ENCODE measurements at places on chromosomes 7 and 10. TPM values are rescaled to one million over a fixed set of nuclear protein-coding genes. Genes with fewer than 3 reads are reported as not detected.

DNA sequence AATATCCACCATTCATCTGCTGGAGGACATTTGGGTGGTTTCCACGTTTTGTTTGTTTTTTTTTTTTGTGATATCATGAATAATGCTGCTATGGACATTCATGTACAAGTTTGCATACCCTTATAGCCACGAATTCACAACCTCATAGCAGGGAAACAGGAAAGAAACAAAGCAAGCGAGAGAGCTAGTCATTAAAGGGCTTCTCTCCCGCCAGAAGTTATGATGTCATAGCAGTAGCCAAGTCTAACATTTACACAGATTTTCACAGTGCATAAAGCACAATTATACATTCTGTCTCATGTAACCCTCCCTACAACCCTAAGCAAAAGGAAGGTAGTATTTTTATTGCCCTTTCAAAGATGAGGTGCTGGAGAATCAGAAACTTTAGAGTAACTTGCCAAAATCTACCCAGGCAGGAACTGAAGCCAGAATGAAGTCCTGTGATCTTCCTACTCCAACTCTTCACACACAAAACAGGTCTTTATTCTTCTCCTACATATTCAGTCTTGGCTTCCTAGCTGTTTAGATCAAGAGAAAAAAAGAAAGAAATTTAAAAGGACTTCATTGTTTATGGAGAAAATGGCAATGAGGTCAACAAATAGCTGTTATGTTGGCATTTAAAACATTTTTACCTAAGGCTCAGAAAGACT is 33.9 kb upstream of the GPAM start:
- no peak for DNase-seq

GRCh38 chr7:130393841-130394411 is 13.6 kb downstream of the CPA1 start:
- DNase-seq, result no peak

DNA sequence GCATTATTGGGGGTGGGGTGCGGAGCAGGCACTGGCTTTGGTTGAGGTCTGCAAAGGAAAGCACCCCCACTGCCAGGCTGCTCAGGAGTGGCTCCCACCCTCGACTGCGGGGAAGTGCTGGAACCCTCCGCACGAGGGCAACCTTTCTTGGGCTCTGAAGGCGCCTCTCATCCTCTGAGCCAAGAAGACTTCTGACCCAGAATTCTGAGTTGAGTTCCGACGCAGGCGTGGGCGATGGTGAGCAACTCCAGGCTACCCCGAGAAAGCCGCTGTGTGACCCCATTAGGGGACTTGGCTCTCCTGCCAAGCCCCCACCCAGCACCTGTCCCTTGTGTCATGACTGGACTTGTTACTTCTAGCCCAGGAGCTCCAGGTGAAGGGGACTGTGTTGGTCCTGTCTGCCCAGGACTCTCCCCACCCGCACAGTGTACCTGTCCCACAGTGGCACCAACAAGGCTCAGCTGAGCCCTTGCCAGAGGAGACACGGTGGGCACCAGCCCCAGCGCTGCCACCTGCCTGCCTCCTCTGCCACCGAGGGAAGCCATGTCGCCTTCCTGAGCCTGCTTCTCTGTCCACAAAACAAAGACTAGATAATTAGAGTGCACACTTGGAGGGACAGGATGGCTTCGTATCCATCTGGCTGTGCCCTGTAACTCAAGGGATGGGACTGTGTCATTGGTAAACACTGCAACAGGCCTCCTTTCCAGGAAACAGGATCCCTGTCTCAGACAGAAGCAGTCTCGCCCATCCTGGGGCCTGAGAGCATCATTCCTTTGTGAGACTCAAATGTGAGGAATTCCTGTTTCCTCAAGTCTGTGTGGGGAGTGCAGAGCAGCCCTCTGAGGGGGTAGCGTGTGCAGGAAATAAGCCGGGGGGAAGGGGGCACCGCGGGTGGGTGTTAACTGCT is 128.8 kb downstream of the LHPP start:
- no peak for DNase-seq

DNA sequence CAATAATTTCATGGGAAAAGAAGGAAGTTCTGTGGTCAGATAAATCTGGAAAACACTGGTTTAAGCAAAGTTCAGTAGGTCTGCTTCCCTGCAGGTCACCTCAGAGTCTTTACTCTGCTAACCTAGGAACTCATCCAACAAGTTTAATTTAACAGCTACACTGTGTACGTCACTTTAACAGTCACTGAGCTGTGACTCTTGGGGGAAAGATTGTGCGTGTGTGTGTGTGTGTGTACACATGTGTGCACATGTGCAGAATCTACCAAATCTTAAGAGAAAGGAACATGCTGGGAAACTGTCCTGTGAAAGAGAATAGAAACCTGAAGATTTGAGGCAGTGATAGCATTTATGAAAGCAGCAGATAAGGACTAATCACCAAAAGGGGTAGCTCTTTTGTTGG is 62.6 kb downstream of the IKZF1 start:
- no peak for DNase-seq

- DNase-seq, result no peak
These were observed 599.2 kb downstream of the KCNMA1 start for GRCh38 chr10:77038407-77038806.

DNA sequence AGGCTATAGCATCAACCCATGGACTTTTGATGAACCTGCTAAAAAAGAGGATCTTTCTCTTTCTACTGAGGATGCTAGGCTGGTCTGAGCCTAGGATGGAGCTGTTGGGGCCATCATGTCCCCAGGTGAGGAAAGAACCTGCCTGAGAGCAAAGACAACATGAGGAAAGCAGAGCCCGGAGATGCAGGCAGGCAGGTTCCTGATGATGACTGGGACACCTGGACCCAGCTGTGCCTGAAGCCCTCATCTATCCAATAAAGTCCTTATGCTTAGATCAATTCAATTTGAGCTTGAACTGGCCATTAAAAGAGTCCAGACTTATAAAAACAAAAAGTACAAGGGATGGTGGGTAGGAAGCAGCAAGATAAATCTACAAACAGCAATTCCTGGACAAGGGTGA is 48.9 kb downstream of the KIFBP start:
- no peak for DNase-seq

DNA sequence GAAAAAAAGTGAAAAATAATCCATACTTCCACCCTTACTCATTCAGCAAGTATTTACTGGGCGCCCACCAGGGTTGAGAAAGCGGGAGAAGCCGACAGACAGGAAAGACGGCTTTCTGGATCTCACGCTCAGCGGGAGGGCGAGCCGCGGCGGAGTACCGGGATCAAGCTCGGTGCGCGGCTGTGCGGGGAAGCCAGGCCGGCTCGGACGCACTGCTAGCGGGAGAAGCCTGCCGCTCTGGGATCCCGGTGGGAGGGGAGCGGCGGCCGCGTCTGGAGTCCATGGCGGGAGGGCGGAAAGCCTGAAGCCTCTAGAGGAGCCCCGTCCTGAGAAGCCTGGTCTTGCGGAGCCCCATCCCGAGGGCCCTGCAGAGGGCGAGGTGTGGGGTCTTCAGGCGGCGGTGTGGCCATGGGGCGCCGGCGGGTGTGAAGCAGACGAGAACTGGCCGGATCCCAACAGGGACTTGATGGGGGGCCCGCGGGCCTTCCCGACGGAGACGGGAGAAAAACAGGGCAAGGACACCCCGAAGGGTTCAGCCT is 82.9 kb downstream of the VIPR2 start:
- DNase-seq, result no peak

DNA sequence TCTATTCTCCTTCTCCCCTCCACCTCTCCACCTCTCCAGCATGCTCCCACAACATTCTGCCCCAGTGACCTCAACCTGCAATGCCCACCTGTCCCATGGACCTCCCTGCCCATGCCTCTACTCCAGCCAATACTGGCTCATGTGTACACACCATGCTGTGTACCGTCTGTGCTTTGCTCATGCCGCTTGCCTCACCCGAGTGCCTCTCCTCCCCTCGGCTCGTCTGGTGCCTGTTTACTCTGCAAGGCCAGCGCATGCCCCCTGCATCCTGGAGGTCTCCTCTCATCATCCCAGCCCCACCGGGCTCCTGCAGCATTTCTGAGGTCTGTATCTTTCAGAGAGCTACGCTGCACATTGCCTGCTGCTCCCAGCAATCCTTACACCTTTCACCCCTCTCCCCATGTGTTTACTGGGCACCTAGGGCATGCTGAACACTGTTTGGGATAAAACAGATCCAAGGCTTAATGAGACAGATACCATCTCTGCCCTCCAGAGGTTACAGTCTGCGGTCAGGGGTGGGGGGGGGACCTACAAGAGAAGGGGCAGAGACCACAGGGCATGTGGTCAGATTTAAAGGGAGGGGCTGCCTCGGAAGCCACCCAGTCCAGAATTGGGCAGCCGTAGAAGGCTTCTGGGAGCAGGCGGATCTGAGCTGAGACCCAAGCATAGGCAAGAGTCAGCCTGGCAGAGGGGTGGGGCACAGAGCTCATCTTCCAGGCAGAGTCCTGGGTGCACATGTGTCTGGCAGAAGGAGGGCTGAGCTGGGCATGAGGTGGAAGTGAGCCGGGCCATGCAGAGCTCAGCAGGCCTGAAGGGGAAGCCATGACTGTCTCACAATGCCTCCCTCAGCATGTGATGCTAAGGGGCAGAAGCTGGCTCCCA is 29.6 kb upstream of the PSAP start:
- DNase-seq, result no peak

DNA sequence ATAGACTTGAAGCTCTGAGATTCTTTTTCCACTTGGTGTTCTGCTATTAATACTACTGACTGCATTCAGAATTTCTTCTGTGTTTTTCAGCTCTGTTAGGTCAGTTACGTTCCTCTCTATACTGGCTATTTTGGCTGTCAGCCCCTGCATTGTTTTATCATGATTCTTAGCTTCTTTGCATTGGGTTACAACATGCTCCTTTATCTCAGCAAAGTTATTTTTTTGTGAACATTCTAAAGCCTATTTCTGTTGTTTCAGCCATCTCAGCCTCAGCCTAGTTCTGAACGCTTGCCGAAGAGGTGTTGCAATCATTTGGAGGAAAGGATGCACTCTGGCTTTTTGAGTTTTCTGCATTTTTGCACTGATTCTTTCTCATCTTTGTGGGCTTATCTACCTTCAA is 201.5 kb upstream of the GNAI1 start:
- DNase-seq, result no peak

GRCh38 chr7:21256310-21256877 is 171.5 kb upstream of the SP4 start:
- DNase-seq, result peak; percentile 53

GRCh38 chr7:6516387-6516983 is 34.8 kb downstream of the GRID2IP start:
- peak; percentile 88 for DNase-seq

The ZFAND4 gene
- polyA plus RNA-seq, result 3.7 TPM

The CAV1 gene
- polyA plus RNA-seq, result 547 TPM

The VIM gene
- polyA plus RNA-seq, result 875 TPM

The NRG3 gene
- not detected for polyA plus RNA-seq

The SPDYE5 gene
- polyA plus RNA-seq, result not detected

The MEPCE gene
- 38.2 TPM for polyA plus RNA-seq

Measured in A549 (cell line).